ENCODE measurements at places on chromosomes 16 and 17.
A peak's percentile ranks its signal among the peaks of the same experiment; 100 is the strongest.

DNA sequence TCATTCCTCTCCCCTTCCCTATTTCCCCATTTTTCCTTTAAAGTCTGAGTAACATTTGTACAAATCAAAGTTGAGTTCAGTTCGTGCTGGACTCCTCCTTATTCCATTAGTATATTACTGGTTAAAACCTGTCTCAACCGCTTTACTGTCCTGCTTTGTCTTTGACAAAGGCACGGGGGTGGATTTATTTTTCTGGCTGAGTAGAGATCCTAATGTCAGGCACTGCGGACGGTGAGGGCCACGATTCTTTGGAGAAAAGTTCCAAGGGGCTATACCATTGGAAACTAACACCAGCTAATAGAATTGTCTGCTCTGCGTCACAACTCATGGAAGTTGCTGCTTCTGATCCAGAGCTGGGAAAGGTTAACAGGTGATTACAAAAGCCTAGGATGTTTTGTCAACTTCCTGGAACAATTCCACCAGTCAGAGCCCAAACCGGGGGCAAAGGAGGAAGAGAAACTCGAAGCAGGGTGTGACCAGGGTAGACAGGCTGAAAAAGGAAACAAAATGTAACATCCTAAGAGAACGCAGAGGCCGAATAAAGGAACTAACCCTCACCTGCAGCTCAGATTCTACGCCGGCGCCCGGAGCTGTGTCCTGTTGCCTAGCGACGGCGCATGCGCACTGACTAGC lies 12.4 kb downstream of the TAT start:
- no peak for DNase-seq

DNA sequence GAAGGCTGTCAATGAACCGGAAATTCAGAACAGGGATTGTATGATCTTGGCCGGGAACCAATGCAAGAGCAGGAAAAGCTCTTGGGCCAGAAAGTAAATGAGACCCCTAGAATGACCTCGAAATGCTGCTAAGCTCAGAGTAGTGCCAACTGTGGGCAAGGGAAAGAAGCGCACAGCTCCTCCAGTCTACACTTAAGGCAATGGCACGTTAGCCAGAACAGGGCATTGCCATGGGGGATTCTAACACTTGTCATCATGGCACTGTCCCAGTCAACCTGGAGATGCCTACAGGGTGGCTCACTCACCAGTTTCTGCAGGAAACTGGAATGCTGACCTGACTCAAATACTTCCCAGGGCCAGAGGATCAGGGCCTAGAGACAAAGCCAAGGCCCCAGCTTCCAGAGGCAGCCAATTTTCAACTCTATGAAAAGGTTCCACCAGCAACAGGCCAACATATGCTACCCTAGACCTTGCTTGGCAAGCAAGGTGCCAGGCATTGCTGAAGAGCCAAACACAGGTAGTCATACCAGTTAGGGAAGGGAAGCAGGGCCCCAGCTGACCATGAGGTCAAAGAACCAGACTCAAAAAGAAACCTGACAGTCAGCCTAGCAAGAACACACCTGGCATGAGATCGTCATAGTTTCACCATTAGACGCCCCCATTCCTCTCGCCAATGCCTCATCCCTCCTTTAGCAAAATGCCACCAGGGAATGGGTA lies 34.9 kb downstream of the ARHGAP17 start:
- DNase-seq, result no peak

DNA sequence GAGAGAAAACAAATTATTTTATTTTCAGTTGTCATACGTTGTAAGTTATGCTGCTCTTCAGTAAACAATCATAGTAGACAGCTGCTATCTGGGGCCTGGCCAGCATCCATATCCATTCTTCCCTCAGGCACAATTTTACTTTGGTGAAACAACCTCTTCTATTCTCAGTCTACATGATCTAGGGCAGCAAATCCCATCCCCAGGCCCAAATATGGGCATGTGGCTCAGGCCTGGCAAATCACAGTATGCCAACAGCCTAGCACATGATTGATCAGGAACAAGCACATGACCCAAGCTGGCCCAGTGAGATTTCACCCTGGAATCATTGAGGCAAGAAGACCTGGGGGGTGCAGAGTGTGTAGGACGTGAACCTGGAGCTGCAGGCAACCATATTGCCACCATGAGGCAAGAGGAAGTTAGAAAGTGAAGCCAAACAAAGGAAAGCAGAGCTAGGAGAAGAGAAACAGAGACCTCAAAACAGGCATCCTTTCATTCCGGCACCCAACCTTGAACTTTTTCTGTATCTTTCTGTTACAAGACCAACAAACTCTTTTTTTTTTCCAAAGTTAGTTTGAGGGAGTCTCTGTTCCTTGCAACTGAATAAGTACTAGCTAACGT lies 10.3 kb upstream of the ABCC12 start:
- DNase-seq, result no peak

- DNase-seq, result no peak
These were observed 38.4 kb upstream of the EMP2 start for GRCh38 chr16:10618710-10619209.

DNA sequence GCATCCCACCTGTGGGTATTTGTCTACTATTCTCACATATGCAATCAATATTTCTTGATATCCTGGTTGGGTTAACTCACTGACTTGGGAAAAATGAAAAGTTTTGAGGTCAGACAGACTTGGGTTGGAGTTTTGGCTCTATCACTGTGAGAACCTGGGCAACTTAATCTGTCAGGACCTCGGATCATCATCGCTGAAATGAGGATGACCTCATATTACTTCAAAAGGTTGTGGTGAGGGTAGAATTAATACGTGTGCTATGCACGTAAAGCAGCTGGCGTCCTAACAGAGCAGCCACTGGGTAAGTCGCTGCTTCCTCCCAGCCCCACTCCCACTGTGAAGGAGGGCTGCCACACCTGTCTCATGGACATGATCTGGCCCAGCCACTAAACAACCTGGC lies 57.3 kb downstream of the COG7 start:
- DNase-seq, result no peak

DNA sequence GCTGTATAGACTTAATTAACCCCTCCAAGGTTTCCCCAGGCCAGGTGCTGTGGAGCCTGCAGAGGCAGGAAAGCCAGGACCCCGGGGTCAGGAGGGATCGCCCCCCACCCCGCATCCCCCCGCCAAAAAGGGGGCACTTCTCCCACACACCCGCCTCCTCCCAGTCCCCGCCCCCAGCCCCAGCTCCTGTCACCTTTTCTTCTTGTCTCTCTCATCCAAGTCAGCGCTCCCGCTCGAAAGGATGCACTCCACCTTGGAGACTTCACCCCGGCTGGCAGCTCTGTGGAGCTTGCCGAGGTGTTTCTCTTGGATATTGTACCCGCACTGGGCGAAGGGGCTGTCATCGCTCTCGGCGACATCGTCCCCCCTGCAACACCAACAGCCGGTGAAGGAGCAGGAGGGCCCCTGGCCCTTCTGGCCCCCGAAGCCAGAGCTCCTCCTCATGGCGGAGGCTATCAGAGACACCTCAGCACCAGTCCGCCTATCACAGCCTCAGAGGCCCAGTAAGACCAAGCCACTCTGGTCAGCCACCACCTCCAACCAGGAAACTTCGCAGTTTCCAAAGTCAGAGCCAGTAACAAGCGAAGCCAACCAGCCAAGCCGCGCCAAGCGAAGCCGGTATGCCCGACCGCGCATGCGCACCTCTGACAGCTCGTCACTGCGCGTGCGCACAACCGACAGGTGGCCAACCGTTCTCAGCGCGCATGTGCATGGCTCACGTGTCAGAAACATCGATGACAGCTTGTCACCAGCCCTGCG lies 52.5 kb downstream of the SHCBP1 start:
- no peak for DNase-seq

DNA sequence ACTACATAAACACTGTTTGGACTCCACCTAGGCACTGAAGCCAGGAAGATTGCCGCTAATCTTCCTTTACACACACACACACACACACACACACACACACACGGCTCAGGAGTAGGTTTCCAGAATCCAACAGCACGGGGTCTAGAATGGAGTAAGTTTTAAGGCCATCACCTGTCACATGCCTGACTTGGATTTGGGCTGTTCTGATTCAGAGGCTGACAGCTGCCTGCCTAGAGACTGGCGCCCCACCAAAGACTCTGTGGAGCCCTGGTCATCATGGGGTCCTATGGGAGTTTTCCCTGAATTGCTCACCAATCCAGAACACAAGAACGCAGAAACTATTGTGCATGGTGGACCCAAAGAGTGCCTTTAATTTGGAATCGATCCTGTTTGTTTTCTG lies 10.9 kb downstream of the CDRT4 start:
- no peak for DNase-seq

- no peak for DNase-seq
These were observed 164.6 kb downstream of the CDH11 start for GRCh38 chr16:64957246-64957645.

GRCh38 chr16:6113749-6114148 lies 1016.2 kb upstream of the EEF2KMT start:
- DNase-seq, result no peak

- no peak for DNase-seq
These were observed 156.3 kb downstream of the CDRT15L2 start for GRCh38 chr17:20735796-20736195.

- no peak for DNase-seq
These were observed 3.4 kb downstream of the ARL16 start for GRCh38 chr17:81680150-81680549.

DNA sequence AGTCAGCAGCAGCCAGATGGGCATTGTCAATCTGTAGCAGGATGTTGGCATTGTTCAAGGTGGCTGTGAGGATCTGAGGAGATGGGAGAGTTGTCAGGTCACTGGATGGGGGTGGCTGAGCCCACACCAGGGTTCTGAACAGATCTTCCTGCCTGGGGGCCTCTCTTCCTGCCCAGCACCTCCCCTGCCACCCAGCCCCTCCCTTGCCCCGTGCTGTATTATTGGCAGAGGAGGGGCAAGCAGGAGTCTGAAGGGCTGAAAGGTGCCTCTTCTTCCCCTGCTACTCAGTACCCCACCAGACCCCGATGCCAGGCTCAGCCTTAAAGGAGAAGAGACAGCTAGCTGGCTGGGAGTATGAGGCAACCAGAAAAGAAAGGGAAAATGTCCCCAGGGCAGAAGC lies 93.0 kb downstream of the GOSR1 start:
- DNase-seq, result no peak

DNA sequence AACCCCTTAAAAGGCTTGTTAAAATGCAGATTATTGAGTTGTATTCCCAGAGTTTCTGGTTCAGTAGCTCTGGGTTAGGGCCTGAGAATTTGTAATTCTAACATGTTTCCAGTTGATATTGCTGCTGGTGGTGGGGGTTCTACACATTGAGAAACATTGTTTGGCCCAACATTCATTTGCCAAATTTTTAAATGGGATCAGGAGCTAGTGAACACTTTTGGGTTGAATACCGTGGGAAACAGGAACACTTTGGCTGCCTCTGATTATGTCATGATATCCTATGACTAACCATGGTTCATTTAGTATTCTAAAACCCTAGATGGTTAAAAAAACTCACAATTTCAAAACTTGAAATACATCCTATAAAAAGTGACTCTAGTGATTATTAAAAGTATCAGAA lies 89.3 kb downstream of the RPGRIP1L start:
- DNase-seq, result no peak

GRCh38 chr17:47338026-47338425 lies 14.3 kb downstream of the EFCAB13 start:
- DNase-seq, result no peak

- DNase-seq, result no peak
These were observed 352.2 kb upstream of the TNRC6C start for GRCh38 chr17:77606146-77606864.

- DNase-seq, result no peak
These were observed 9.4 kb downstream of the SGCA start for GRCh38 chr17:50175035-50175807.

DNA sequence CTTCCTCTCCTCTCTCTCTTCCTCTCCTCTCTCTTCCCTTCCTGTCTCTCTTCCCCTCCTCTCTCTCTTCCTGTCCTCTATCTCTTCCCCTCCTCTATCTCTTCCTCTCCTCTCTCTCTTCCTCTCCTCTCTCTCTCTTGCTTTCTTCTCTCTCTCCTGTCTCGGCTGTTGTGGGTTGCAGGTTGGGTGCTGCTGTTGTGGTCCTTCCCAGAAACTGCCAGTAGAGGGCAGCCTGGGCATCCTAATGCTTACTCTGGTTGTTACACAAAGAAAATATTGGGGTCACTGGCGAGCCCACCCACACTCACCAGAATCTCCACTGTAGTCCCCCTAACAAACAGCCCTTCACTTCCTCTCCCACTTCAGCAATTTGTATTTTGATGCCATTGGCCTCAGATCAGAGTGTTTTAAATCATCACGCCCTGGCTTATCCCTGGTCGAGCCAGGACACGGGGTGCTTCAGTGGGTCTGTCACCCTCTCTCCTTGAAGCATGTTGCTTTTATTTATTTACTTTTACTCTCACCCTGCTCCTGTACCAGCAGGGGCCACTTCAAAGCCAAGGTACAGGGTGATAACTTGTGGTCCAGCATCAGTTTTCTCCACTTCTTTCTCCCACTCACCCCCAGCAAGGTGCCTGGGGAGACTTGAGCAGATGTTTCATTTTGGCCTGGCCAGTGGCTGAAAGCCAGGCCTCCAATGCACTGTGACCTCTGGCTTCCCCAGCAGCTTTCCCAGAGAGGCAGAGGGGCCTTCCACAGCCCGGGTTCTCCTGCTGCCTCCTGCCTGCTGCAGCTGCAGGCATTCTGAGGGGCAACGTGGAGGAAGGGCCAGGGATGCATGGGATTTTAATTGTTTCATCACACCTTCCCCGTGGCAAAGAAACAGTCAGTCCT lies 4.7 kb upstream of the MMP15 start:
- DNase-seq, result peak; percentile 70

GRCh38 chr16:1771188-1771863 lies at the start of gene NME3:
NME3 (minus strand) TSS chr16:1771543; CDS start chr16:1771534, 9 bp downstream.
- peak; percentile 74 for DNase-seq

DNA sequence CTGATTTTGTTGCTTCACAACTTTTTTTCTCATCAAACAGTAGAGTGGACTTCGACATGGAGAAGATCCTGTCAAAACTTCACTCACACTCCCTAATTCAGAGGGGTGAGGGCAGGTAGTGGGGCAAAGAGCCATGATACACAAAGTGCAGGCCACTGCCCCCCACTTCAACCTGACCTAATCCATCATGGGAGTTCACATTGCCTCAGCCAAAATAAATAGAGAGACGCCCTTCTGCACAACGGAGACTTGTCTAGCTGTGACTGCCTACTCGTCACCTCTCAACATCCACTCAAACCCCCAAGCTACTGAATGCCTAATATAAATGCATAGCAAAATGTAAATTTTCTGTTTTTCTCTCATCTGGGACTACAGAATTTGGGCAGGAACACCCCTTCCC lies 213.2 kb downstream of the PMP22 start:
- DNase-seq, result no peak

DNA sequence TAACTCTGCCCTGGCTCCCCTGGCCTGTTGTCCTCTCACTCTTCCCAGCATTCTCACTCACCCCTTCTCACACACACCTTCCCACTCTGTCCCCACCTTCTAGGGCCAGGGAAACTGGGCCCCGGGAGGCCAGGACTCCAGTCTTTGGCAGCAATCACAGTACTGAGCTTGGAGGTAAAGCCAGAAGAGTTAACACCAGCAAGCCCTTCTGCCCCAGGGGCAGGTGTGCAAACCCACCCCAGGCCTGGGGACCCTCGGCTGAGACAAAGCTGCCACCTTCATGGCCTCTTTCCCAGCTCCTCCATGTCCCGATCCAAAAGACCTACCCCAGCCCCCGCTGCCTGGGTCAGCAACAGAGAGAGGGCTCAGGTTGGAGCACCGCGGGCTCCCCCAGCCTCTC lies 36.9 kb upstream of the MLKL start:
- DNase-seq, result no peak

- DNase-seq, result peak; percentile 69
These were observed 544 bp downstream of the CYB561 start for GRCh38 chr17:63445571-63445953.

- DNase-seq, result no peak
These were observed 12.1 kb upstream of the DCAF7 start for GRCh38 chr17:63537991-63538692.

Measured in CD4-positive, alpha-beta T cell treated with Interleukin-15 for 4 hours (primary cell).